Liver (tissue), 10 donors: ENCODE measurements at places on chromosomes 2 and 18.

GRCh38 chr2:42196403-42197267 lies 27.5 kb downstream of the EML4 start:
- no peak for DNase-seq

DNA sequence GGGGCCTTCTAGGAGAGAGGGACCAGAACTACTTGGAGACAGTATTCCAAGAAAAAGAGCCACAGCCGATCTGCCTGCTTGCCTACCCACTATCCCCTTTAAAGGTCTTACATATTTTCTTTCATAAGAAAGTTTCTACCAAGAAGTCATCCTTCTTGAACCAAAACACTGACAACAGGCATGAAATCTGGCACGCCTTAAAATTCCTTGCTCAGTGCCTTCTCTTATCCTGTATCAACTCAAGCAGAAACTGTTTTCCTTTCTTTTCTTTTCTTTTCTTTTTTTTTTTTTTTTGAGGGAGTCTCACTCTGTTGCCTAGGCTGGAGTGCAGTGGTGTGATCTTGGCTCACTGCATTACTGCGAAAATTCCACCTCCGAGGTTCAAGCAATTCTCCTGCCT lies 48.3 kb upstream of the ZFP36L2 start:
- DNase-seq: no peak

DNA sequence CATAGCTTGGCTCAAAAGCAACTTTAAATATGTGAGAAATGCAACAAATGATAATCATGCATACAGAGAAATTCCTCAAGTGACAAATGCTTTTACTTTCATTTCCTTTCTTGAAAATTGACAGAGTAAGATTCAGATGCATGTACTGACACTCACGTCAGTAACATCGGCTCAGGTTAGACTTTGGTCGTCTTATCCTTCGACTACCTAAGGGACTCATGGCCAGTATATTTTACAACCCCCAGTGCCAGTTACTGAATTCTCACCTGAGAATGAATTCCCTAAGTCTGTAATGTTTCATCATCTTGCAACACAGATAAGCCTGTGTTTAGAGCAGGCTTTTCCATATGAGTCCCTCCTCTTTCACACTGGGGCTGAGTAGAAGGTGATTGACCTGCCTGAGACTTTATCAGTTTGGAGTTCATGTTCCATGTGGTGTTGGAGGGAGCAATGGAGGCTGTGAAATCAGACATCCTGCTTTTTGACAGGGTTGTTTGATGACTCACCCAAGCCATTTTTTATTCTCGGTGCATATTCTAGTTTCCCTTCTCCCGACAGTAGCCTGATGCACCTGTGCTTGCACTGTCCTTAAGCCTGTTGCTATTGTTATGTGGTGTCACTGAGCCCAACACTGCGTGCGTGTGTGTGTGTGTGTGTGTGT lies 30.5 kb upstream of the ATP8B1 start:
- DNase-seq: no peak

DNA sequence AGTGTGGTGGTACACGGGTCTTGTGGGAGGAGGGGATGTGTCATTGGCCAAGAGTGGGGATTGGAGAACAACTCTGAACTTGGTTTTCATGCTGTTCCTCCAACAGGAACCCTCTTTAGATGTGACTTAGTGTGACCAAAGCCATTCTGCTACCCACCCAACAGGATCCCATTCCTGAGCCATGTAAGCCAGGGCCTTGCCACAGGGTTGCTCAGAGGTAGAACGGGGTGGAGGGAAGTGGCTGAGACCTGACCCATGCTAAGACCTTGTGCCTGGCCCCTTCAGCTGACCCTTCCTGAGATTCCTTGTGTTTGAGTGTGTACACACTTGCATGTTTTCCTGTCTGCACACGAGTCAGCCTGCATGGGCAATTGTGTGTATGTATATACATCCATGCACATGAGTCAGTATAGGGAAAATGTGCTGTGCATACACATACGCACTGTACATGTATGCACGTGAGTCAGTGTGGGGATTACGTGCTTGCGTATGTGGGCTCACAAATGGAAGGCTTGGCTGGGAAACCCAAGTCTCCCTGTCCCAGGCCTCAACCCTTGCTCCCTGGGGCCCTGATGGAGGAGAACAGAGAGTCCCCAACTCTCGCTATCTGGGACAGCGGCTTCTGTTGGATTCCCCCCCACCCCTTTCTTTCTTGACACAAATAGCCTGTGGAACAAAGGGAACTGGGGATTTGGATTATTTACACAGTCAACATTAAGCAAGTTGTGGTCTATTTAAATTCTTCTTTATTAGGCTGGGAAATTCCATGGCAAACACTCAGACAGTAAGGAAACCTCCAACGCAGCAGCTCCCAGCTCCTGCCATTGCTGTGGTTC lies 339.8 kb downstream of the DYSF start:
- no peak for DNase-seq

DNA sequence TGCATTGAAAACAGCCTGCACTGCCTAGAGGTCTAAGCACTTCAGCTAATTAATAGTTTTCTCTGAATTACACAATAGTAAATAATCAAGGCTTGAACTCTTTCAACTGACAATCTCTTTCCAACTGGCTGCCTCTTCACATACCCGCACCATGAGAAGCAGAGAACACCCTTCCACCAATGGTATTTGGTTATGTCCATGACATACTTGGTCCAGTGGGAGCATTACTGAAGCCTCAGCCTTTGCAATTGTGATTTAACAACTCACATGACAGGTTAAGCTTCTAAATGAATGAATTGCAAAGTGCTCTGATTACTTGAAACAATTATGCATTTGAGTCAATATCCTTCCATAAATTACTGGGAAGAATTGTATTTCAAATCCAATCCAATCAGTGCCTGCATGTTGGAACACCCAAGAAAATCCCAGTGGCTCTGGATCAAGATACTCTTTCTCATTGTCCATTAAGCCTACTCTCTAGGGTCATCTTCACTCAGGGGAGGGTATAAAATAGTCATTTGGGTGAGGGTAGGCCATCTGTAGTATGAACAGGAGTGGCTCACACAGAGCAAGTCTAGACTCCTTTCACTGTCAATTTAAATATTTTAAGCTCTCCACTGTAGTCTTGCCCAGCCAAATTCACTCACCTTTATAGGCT lies 101.1 kb downstream of the HS1BP3 start:
- DNase-seq: no peak
